ENCODE measurements at places on chromosomes 11 and 22. TPM values are rescaled to one million over a fixed set of nuclear protein-coding genes. Genes with fewer than 3 reads are reported as not detected.

- DNase-seq: no peak
Observed at GRCh38 chr11:111836721-111837120, 34.7 kb downstream of the ALG9 start.

DNA sequence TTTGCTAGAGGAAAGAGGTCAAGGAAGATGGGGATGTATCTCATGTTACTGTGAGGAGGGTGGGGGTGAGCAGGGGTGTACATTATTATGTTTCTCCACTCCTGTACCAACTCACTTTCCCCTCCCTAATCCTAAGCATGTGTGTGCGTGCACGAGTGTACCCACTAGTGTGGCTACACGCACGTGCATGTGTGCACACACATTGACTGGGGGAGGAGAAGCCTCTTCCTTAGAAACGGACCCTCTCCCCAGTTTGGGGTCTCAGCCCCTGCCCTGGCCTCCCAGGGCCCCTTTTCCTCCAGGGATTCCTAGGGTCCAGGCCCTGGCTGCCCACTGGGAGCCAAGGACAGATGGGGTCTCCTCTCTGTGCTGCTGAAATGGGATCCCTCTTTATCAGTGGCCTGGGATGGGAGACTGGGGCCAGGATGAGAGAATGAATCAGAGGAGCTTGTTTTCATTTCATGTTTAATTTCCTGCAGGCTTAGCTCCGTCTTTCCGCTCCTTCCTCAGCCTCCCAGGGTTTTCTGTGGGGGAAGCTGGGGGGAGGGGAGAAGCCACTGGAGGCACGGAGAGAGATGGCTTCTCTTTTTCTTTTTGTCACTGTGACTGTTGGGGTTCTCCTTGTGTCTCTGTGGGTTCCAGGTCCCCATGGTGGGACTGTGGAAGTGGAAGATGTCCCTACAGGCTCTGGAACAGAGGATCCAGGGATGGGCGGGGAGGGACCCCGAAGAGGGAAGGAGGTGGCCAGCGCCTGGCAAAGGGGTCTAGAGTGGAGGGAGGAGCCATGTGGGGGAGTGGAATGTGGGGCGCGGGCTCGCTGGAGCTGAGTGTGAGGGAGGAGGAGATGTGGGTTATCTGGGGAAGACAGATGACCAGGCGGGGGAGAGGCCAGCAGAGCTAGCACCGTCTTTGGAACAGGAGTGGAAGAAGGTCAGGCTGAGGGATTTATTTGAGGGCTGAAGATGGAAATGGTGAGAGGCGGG lies 40.3 kb downstream of the ALX4 start:
- peak; percentile 26 for DNase-seq

GRCh38 chr11:8567602-8568198 lies 26.3 kb downstream of the STK33 start:
- no peak for DNase-seq

DNA sequence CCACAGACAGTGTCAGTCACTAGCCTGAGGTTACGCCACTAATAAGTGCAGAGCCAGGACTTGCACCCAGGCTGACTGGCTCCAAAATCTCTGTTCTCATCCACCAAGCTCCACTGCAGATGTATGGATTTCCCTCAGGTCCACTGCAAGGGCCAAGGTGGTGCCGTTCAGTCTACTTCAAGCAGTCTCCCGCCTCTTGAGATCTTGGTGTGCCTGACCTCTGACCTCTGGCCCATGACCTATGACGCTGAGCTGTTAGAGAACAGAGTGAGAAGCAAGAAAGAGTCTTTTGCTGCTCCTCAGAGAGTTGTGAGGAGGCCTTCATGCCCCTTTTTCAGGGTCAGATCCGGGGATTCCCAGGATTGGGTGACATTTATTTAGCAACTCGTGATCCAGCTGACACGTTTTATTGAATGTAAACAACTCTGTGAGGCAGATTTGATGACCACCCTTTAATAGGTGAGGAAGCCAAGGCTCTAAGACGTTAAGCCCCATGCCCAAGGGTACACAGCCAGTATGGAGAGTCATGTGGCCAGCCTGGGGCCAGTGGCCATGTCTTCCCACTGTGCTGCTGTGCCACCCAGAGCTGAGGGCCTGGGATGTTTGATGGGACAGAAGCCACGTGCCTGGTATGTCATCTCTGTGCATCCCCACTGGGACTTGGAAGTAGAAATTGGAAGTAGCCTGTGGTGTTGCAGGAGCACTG lies 25.2 kb downstream of the DCPS start:
- DNase-seq: no peak

The PLEKHB1 gene
- 12.5 TPM for polyA plus RNA-seq

The OOSP2 gene
- not detected for polyA plus RNA-seq

DNA sequence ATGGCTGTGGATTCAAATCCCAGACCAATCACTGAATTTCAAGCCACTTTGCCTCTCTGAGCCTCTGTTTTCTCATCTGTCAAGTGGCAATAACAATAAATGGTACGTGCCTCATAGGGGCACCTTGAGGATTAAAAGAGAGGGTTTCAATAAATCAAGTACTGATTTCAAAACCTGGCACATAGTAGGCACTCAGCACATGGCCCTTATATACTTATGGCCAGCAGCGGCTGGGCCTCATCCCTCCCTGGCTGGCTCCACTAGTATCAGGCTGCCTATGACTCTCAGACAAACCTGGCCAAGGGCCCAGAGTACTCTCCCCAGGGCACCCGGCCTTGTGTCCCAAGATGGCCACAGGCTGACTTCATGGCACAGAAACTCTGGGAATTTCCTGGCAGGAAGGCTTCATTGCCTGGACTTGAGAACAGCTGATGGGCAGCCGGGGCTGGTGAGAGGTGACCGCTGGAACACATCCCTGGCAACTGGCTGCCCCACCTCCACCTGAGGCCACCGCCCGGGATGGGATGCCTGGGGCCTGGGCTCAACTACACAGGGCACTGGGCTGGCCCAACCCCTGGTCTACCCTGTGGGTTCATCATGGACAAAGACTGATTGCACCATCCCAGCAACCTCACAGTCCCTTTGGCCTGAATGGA lies 3.4 kb downstream of the FADS3 start:
- no peak for DNase-seq

The SERPING1 gene
- 172 TPM for polyA plus RNA-seq

DNA sequence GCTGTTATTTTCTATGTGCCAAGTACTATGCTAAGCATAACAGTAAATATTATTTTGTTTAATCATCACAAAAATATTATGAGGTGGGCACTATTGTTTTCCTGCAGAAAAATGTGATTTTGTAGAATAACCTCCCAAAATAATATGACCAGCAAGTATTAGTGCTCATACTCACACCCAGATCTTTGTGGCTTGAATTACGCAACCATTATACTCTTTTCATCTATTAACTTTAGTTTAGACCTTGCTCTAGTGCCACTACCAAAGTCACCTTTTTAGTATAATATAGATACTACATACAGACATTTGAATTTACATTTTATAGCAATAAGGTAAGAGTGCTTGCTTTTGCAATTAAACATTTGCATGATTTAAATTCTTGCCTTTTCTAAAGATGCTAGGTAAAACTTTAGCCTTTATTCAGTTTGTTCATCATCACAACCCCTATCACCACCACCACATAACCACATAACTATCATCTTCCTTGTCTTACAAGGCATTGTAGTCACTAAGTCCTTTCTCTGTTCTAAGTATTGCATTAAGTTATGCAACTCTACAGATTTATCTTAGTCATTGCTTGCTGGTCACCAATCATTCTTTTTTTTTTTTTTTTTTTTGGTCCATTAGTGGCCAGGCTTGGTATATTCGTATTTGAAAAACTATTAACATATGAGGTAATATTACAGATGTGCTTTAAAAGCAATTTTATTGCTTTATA lies 68.4 kb downstream of the GAS2 start:
- DNase-seq: no peak

The TYR gene
- polyA plus RNA-seq: 0.08 TPM

The FOLR1 gene
- 53.7 TPM for polyA plus RNA-seq

- no peak for DNase-seq
Observed at GRCh38 chr11:64474680-64475079, 115.7 kb downstream of the RPS6KA4 start.

The GSTT2 gene
- polyA plus RNA-seq: not detected

The GAS2 gene
- 10.6 TPM for polyA plus RNA-seq

GRCh38 chr22:43017525-43018460 lies 2.8 kb upstream of the PACSIN2 start:
- no peak for DNase-seq

GRCh38 chr22:36816636-36817524 lies at the start of gene PVALB:
TSS of gene PVALB (minus strand) at chr22:36817035. CDS start at chr22:36817005, 30 bp downstream.
- no peak for DNase-seq

DNA sequence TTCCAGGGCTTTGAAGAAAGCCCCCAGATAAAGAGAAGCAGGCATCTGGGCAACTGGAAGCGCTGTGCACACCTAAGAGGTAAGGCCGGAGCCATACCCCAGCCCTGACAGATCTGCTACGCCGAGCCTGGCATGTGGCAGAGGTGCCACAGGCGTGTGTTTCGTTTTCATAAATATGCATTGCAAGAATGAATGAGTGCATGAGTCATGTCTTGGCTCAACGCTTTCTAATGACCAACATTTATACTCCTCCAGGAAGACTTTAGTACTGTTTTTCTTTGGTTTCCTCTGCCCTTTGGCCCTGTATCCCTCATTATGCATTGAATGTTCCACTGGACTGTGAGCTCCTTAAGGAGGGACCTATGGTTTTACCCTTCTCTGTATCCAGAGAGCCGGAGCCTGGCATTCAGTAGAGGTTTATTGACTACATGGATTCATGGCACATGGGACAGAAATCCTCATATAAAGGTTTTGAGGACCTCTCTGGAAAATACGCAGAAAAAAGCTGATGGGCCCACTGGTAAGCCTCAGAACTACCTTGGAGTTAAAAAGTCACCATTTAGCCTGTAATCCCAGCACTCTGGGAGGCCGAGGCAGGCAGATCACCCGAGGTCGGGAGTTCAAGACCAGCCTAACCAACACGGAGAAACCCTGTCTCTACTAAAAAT lies 38.9 kb upstream of the CSNK2A3 start:
- no peak for DNase-seq

DNA sequence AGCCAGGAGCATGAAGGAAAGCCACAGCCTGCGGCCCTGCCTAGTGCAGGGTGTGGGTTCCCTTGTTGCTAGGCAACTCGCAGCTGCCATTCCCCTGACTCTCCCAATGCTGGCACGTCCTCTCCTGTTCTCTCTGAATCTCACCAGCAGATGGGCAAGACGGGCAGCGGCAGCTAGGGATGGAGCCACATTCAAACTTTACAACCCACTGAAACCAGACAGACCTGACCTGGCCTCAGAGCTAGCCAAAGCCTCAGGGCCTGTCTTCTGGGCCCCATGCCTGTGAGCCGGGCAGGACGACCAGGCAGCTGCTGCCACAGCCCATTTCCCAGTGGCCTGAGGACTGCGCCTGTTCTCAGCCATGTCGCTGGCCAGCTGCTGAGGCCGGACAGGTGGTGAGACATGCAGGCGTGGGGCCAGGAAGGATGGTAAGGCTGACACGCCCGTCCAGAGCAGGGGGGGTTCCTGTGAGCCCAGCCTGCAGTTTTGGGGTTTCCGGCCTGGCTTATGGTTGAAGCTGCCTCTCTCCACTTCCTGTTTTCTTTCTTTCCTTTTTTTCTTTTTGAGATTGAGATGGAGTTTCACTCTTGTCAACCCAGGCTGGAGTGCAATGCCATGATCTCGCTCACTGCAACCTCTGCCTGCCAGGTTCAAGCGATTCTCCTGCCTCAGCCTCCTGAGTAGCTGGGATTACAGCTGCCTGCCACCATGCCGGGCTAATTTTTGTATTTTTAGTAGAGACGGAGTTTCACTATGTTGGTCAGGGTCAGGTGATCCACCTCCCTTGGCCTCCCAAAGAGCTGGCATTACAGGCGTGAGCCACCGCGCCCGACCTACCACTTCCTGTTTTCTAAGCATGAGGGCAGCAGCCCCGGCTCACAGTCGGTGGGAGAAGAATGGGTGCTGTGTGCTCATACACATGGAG lies 4.1 kb downstream of the SUN2 start:
- no peak for DNase-seq

The ANKK1 gene
- 0.21 TPM for polyA plus RNA-seq

Data from right renal cortex interstitium (tissue), 3 donors.